ENCODE measurements at places on chromosomes 11 and 22.
A peak's percentile ranks its signal among the peaks of the same experiment; 100 is the strongest.

DNA sequence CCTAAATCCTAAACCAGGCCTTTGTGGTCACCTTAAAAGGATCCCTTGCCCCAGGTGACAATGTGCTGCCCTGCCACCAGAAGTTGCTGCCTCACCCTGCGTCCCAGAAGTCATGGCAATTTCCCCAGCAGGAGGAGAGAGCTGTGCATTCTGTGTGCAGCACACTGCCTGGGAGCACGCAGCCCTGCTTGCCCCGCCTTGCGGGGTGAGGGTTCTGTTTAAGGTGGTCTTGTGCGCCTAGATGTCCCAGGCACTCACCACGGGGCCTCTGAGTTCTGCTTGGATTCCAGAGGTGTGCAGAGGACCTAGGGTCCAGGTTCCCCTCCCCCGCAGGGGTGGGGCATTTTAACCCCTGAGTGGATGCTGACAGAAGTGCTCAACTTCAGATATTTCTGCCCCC lies 95.0 kb downstream of the GRAMD1B start:
- DNase-seq, result no peak

GRCh38 chr11:71582309-71582895 lies at the start of gene KRTAP5-11:
KRTAP5-11 (minus strand) TSS chr11:71582875; CDS start chr11:71582837, 38 bp downstream.
- DNase-seq, result peak; percentile 24

- DNase-seq, result peak; percentile 93
Observed at GRCh38 chr11:406796-407650, 7.8 kb downstream of the SIGIRR start.

DNA sequence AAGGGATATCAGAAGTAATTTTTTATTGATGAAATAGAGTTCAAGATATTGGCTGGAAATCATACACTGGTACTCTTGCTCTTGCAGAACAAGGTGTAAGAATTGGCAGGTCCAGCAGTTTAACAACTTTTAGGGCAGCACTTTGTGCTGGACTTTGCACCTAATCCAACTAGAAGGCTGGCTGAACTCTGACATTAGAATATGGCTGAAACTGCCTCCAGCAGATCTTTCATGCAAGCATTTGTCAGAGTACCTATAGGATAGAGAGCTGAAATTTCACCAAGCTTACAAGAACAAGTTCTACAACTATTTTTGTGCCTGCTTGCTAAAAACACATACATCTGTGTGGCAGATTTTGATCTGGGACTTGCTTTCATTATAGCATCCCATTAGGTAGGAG lies 17.2 kb downstream of the HPS5 start:
- DNase-seq, result no peak

DNA sequence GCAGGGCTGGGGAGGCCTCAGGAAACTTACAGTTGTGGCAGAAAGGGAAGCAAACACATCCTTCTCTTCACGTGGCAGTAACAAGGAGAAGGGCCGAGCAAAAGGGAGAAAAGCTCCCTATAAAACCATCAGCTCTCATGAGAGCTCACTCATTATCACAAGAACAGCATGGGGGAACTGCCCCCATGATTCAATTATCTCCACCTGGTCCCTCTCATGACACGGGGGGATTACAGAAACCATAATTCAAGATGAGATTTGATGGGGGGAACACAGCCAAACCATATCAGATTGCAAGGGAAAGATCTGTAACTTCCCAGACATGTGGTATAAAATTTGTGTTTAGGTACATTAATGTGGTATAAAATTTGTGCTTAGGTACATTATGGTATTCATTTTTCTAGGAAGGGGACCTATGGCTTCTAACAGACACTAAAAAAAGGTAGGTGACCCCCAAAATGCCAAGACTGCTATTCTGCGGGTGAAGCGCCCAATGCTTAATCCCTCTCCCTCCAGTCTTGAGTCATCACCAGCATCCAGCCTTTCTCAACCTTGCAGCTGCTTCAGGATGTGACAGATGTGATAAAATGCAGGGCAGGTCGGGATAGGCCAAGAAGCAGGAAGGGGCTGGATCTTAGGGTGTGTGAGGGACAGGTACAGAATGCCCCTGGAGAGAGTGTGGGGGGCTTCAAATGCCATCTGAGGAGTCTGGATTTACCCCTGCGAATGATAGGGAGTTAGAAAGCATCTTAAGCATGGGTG lies 57.7 kb upstream of the AMPD3 start:
- DNase-seq, result peak; percentile 53

DNA sequence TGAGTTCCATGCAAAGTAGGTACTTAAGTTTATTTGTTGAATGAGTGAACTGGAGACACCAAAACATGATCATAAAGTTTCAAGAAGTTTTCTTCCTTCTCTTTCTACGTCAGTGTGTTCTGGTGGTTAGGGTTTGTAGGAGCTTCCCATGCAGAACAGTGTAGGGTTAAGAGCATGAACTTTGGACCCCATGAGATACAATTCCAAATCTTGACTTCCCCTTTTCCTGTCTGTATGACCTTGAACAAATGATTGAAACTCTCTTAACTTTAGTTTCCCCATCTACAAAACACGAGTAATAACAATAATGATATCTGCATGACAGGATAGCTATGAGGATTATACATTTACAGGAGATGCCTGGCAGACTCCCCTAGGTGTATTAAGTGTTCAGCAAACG lies 41.0 kb upstream of the TENM4 start:
- peak; percentile 69 for DNase-seq

GRCh38 chr11:65498977-65499712 lies at the start of gene MALAT1:
MALAT1 (plus strand) TSS chr11:65499045.
- peak; percentile 82 for DNase-seq

DNA sequence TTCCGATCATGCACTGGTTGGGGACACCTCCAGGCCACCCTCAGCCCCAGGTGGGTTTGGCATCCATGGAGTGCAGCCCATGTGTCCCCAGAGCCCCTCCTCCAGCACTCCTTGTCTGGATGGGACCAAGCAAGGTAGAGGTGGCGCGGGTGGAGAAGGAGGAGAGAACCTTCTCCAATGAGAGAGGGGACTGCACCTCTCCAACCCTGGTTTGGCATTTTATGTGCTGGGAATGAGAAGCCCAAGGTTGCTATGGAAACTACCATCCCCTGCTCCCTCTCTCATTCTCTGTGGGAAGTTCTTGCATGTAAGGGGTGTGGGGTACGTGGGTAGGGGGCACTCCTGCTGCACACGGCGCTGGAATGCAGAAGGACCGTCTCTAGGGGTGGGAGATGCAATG lies 21.8 kb upstream of the RASD2 start:
- DNase-seq, result no peak

- DNase-seq, result no peak
Observed at GRCh38 chr11:86408845-86409244, 34.2 kb downstream of the CCDC81 start.

GRCh38 chr11:9344061-9344680 lies 29.8 kb upstream of the TMEM41B start:
- DNase-seq, result no peak

GRCh38 chr11:8242118-8242475 lies 21.6 kb downstream of the LMO1 start:
- DNase-seq, result no peak

All from MV-4-11 (cell line).